ENCODE measurements at places on chromosomes 2 and 18. TPM values are rescaled to one million over a fixed set of nuclear protein-coding genes. Genes with fewer than 3 reads are reported as not detected.

Gene LIPG
- total RNA-seq: 5.6 TPM

Gene GPR35
- 0.82 TPM for total RNA-seq

Gene OTOF
- total RNA-seq: not detected

Gene PLEKHM3
- 4.9 TPM for total RNA-seq

Gene ARHGAP15
- total RNA-seq: not detected

Gene ASAP2
- 20.3 TPM for total RNA-seq

Gene WDR35
- 3.4 TPM for total RNA-seq

Gene CCDC93
- total RNA-seq: 21.1 TPM

All from pericardium fibroblast (primary cell).